Natural killer cell (primary cell): ENCODE measurements at places on chromosomes 1 and 21. TPM values are rescaled to one million over a fixed set of nuclear protein-coding genes. Genes with fewer than 3 reads are reported as not detected.

Gene THEM5
- not detected for total RNA-seq

Gene RGS13
- total RNA-seq: 1.3 TPM

GRCh38 chr1:50091068-50091467 lies 17.7 kb upstream of the ELAVL4 start:
- H3K27me3 ChIP-seq: no peaks in the 10 kb centered on the region
- H3K36me3 ChIP-seq: no peaks in the 10 kb centered on the region
- no peak for DNase-seq
- H3K4me3 ChIP-seq: no peak overlapping the region
- H3K27ac ChIP-seq: no peak overlapping the region
- H3K4me1 ChIP-seq: no peaks in the 10 kb centered on the region

- no peak overlapping the region for H3K4me3 ChIP-seq
- H3K4me1 ChIP-seq: no peaks in the 10 kb centered on the region
- H3K36me3 ChIP-seq: no peaks in the 10 kb centered on the region
Measured at GRCh38 chr1:224528900-224529299, 87.2 kb upstream of the CNIH3 start.

- H3K27me3 ChIP-seq: no peaks in the 10 kb centered on the region
- no peak overlapping the region for H3K27ac ChIP-seq
- peaks cover 4% of the 10 kb centered on the region for H3K4me1 ChIP-seq
- no peaks in the 10 kb centered on the region for H3K36me3 ChIP-seq
- no peak overlapping the region for H3K4me3 ChIP-seq
Measured at GRCh38 chr1:100626397-100626796, 88.5 kb downstream of the GPR88 start.

GRCh38 chr1:38644092-38644491 lies 215.5 kb downstream of the RRAGC start:
- no peaks in the 10 kb centered on the region for H3K27me3 ChIP-seq
- H3K27ac ChIP-seq: no peak overlapping the region
- DNase-seq: no peak
- H3K4me1 ChIP-seq: no peaks in the 10 kb centered on the region

DNA sequence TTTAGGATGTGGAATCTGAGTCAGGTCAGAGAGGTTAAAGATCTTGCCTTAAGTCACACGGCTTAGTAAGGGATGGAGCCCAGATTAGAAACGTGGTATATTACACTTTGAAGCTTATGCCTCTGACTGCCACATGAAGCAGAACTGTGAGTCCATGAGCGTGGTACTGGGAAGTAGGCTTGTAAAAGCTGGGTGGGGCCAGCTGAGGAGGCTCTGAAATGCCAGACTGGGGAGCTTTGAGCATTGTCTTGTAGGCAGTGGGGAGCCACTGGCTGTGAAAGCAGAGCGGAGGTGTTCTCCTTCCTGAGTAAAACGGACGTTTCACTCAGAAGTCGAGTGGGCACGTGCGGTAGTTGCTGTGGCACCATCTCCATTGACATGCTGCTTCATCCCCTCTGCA lies 72.6 kb upstream of the USP24 start:
- H3K36me3 ChIP-seq: no peaks in the 10 kb centered on the region
- DNase-seq: no peak
- no peak overlapping the region for H3K4me3 ChIP-seq
- no peaks in the 10 kb centered on the region for H3K4me1 ChIP-seq
- no peaks in the 10 kb centered on the region for H3K27me3 ChIP-seq

DNA sequence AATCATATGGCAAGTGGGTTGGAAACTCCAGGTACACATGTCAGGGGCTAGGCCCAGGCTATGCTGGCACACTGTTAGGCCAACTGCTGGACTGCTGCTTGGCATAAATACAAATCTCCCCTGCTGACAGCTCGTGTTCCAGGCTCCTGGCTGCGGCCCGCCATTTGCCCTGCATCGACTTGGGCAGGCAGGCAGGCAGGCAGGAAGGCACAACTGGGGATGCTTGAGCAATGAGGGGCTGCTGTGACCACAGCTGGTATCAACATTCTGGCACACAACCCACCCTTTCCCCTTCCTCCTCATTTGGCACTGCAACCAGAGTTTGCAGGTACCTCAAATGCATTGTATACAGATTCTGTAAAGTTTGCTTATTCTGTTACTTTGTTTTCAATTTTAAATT lies 53.2 kb downstream of the SAMSN1 start:
- peaks cover 21% of the 10 kb centered on the region for H3K36me3 ChIP-seq
- no peak for DNase-seq
- no peaks in the 10 kb centered on the region for H3K27me3 ChIP-seq
- no peak overlapping the region for H3K4me3 ChIP-seq
- H3K27ac ChIP-seq: no peak overlapping the region
- no peaks in the 10 kb centered on the region for H3K4me1 ChIP-seq
